SK-N-DZ (cell line): ENCODE measurements at places on chromosomes 11 and 22.

DNA sequence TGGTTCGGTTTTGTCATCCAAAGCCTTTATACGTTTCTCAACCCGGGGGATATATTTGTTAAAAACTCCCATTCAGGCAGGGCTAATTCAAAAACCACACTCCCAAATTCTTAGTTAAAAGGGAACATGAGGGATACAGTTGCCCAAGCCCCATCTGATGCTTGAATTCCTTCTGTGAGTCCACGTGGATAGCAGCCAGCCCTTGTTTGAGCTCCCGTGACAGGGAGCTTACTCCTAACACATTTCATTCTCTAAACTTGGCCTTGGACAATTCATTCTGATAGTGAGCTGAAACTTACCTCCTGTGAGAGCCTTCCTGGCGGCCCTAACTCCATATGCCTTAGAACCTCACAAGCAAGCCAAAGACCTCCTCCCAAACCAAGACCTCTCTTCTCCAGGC is 357.5 kb downstream of the TENM4 start:
- no peak for DNase-seq

DNA sequence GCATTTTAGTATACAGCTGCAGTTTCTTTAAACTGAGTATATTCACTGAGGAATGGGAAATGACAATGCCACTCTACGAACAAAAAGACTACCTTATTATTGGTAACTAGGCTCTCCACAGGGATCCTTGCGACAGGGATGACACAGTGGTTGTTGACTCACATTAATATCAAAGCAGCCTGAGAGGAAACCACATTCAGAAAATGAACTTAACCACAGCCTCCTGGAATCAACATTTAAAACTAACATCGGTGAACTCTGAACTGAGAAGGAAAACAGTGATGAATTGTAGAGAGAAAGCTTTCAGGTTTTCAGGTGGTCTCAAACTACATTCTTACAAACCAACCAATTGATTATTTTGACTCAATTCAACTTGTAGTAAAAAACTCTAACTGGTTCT is 90.3 kb upstream of the MTMR2 start:
- DNase-seq: no peak

GRCh38 chr11:103928802-103929161 is 107.7 kb upstream of the DDI1 start:
- peak; percentile 20 for DNase-seq

DNA sequence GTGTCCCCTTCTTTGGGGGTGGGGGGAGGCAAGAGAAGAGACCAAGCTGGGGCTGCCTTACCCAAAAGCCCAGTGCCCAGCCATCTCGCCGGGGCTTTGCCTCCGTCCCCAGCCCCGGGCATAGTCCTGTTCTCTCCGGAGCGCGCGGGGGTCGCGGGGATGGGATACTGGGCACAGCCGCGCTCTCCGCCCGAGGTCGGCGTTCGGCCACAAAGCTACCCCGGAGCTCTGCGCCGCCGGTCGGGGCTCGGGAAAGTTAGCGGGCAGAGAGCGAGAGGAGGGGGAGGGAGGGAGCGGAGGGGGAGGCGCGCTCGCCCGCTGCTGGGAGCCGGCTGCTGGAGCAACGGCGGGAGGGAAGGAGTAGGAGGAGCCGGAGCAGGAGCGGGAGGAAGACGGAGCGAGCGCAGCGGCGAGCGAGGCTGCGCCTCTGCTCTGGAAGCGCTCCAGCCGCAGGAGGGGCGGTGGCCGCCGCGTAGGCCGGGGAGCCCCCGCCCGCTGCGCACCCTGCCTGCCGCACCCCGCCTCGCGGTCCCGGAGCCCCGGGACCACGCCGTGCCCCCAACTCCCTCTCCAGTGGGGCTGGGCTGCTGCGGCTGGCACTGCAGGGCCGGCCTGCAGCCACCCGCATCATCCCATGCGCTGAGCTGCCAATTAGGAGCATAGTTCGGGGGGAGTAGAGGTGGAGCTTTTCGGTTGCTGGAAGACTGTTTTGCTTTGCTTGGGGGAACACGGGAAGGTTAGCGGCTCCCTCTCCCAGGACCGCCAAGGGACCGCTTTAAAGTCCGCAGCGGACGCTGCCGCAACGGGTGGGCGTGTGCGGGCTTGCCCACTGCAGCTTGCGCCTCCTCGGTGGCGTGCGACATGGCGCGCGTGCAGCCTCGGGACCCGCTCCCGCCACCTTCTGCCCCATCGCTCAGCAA is at the start of gene SCN4B:
Gene SCN4B (minus strand): TSS at position 272 of the 920 bp plus-strand sequence. CDS start 150 bp downstream, at position 122.
- peak; percentile 34 for DNase-seq

DNA sequence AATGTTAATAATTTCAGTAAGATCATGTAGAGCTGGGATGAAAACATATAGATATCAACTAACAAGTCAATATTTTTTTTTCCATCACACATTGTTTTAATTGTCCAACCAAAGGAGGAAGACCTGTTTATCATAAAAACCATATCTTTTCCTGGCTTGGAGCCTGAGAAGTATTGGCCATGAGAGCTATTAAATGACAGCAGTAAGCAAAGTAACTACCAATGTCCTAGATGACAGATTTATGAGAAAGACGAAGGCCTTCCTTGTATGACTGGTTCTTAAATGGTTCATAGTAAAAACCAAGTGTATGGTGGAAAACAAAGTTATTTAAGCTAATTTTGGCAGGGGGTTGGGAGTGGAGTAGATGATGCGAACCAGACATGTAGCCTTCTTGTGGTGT is 1147.1 kb upstream of the TENM4 start:
- peak; percentile 14 for DNase-seq

GRCh38 chr11:58762284-58763119 is 30.8 kb upstream of the GLYAT start:
- no peak for DNase-seq

- DNase-seq: peak; percentile 48
Observed at GRCh38 chr11:10309163-10310093, 4.6 kb downstream of the ADM start.

DNA sequence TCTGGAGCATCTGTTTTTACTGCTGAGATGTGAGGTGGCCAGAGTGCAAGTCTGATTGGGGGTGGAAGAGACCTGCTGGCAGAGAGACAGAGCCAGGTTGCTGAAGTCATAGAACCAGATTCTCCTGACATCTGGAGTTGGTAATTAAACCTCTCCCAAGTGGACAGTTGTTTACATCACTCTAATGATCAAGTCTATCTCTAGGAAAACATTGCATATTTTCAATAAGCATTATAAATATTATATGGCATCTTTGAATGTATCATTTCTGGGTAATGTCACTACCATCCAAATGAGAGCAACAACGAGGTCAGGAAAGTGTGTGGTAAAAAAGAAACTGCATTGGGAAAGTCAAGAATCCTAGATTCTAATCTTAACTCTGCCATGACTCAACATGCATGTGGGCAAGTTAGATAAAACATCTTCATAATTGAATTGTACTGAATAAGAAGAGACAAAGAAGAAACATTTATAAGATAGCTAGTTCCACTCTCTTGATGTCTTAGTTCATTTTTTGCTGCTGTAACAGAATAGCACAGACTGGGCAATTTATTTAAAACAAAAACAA is 351.2 kb upstream of the API5 start:
- DNase-seq: peak; percentile 92

DNA sequence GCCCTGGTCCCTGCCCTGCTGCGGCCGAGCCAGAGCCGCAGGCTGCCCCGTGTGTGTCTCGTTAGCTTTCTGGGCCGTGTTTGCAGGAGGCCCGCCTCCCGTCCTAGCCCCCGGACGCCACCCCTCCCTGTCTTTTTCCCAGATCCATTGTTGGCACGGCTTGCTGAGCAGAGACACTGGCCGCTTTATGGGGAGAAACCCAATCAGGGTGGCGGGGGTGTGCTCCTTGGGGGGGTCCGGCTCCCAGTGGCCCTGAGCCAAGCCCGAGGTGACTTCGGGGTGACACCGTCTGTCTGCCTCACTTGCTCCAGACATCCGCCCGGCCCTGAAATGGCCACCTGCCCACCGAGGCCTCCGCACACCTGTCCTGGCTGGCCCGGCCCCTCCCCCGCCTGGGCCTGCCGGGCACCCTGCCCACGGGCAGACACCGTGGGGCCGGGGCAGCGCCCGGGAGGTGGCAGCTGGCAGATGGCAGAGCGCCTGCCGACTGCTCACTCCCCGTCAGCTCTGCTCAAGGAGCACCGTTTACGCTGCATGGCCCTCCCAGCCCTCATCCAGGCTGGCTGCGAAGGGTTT is 43.1 kb upstream of the PPARA start:
- DNase-seq: no peak
